ENCODE measurements at places on chromosomes 7 and 10.

DNA sequence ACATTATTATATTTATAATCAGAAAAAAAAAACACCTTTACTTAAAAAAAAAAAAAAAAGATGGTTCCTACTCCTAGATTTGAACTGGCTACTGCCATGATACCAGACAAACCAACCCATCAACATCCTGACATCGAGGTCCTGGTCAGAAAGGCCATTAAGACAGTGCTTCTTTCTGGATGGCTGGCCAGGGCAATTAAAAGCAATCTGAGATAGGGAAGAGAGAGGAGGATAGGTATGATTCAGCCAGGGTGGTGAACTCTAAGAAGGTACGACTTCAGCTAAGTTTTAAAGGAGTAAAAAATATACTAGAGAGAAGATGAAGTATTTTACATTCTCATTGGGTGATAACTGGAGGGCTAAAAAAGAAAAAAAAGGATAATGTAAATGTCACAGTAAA, 139.0 kb downstream of the DOCK4 start:
- DNase-seq = no peak

GRCh38 chr10:65628493-65629139, 1297.2 kb upstream of the LRRTM3 start:
- DNase-seq = no peak

GRCh38 chr10:112713411-112713810, 236.6 kb upstream of the TCF7L2 start:
- DNase-seq = no peak

DNA sequence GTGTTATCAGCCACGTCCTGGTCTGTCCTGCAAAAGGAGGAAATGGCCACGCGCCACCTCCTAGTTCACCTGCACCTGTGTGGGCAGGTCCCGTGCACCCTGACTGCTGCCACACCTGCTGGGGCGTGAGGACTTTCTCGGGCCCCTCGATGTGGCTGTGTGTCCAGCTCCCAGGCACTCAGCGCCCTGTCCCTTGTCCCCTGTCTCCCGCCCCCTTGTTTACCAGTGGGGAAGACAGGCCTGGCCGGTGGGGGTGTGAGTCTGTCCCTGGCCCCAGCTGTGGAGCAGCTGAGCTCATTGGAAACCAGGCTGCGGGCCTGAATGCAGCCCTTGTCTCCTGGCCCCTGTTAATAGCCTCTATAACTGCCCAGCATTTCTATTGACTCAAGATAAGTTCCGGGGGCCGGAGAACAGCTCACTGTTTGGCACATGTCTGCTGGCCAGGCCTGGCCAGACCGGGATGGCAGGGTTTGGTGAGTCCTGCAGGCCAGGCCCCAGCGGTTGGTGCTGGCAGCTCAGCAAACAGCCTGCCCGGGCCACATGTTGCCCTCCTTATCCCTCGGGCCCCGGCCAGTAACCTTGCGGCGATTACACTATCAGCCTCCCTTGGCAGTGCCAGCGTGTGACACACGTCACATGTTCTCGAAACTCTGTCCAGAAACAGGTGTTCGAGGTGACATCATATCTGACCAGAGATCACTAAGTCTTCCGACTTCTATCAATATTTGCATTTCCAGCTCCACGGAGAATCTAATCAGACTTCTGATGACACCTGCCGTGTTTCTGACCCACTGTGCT, 52.1 kb downstream of the FOXL3 start:
- DNase-seq = no peak

DNA sequence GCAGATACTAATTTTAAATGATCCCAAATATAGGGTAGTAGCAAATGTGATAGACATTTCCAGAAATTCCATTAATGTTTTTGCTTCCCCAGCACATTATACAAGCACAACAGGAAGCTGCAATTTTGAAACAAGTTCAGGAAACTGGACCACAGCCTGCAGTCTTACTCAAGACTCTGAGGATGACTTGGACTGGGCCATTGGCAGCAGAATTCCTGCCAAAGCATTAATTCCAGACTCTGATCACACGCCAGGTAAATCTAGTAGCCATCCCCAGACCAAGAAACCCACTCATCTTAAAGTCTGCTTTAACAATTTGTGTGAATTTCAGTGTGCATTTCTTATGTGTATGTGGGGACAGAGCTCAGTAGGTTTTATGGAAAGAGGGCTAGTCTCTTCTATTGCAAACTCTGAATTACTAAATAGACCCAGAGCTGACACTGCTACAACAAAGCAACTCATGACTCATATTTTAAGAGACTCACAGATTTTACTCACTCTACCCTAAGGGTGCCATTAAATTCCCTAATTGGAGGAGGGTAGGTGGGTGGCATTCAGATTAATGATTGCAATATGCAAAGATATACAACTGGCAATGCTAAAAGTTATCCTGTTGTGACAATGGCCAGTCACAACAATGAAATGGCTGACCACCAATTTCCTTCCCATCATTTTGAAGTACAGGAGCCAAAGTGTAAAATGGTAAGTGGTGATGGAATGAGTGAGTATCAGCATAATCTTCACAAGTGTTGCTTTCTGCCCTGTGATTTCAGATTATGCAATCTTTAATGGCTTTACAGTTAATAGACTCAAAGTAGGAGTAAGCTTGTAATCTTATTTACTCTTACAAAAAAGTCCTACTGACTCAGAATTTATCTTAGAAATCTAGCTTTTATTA, 317.6 kb upstream of the PLXDC2 start:
- DNase-seq = no peak

DNA sequence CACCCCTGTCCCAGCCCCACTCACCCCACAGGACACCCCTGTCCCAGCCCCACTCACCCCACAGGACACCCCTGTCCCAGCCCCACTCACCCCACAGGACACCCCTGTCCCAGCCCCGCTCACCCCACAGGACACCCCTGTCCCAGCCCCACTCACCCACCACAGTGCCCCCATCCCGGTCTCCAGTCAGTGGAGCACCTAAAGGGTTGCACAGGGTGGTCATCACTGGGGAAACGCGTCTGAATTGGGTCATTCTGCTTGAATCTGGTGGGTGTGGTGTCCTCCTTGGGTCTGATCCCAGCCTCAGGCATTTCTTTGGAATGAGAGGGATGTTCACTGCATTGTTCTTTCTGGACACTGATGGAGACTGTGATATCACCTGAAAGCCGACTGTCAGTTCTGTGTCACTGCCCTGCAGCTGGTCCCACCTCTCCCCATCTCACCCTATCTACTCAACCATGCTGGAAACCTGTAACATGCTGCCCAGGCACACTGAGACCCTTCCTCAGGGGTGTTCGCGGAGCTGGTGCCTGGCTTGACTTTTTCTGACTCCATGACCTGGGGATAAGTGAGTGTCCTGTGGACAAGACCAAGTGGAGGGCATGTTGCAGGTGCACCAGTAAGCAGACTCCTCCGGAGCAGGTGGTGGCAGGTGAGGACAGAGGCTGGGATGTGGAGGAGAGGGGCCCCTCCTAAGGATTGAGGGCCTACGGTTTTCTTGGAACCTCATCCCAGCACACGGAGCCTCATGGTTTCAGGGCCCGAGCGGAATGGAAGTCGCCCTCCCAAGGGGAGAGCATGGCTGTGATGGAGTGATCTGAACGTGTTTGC, 262.5 kb upstream of the PPP2R2D start:
- no peak for DNase-seq

DNA sequence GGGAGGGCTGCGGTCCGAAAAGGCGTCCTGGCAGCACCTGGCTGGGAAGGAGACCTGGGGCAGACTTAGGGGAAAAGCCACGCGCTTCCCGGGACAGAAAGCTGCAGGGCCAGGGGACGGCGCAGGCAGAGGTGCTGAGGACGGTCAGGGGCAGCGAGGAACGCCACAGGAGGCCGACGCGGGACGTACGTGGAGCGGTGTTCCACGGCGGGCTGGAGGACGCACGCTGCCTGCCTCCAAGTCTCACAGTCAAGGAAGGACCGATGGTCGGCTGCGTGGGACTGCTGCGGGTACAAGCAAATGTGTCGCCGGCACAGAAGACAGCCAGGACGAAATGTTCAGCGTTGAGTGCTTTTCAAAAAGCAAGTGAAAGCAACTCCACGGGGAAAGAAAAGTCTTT, 245.2 kb downstream of the ELFN1 start:
- DNase-seq = no peak

- DNase-seq = no peak
Observed at GRCh38 chr7:3191548-3191947, 109.5 kb upstream of the SDK1 start.

DNA sequence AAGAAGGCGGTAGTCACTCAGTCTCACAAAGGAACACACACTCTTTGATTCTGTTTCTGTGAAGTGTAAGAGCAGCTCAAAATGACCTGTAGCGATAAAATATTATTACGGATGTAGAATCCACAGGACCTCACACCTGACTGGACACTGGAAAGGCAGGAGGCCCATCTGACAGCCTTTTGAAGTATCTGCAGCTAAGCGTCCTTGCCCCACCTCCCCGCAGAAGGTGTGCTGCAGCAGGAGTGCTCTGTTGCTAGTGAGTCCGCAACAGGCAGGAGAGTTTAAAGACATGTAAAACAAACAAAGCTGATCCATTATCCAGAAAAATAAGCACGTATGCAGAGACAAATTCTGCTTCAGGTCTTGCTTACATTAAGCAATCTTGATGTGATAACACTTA, 355.5 kb downstream of the GPR158 start:
- DNase-seq = no peak

GRCh38 chr7:95501261-95501832, 15.6 kb downstream of the ASB4 start:
- no peak for DNase-seq

DNA sequence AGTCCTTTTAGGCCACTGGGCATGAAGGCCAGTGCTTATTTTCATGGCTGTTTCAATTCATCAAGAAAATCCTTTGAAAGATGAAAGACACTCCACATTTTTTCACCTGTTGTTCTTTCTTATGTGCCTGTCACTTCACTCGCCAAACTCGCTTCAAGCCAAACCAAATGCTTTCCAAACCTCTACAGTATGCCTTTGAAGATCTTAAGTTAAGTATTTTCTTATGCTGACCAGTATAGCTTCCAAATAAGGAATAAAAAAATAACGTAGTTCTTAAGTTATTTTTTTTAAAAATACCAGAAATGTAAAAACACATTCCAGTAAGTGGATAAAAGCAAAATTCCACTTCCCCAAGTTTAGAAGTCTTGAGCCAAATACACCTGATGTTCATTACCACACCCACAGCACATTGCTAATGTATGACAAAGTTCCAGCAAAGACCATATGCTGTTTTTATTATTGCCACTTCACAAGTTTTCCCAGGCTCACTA, 186.1 kb downstream of the MTERF1 start:
- DNase-seq = no peak

DNA sequence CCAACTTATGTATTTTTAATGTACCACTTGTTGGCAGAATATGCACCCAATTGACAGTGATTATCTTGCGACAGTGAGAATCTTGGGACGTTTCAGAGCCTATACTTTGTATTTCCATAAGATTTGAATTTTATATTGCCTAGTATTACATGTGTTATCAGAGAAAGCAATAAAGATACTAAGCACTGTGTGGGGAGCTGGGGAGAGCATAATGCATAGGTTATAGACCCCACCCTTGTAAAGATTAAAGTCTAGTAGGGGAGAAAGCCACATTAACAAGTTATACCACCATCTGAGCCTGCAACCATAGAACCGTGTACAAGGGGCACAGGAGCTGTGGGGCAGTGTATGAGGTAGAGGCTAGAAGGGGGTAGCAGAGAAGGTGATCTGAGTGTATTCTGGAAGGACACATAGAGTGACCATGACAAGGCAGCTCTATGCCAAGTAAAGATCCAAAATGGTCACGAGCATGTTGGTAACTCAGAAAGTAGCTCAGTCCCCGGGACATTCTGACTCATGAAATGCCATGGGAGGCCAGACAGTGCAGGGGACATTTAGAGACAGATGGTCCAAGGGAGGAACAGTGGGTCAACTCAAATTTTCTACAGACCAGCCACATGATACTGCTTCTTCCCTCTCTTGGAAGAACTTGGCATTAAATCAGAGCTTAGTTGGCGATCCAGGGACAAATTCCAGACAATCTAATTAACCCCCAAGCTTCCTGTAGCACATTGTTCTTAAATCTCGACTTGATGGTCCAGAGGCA, 84.5 kb downstream of the ADRA2A start:
- no peak for DNase-seq

DNA sequence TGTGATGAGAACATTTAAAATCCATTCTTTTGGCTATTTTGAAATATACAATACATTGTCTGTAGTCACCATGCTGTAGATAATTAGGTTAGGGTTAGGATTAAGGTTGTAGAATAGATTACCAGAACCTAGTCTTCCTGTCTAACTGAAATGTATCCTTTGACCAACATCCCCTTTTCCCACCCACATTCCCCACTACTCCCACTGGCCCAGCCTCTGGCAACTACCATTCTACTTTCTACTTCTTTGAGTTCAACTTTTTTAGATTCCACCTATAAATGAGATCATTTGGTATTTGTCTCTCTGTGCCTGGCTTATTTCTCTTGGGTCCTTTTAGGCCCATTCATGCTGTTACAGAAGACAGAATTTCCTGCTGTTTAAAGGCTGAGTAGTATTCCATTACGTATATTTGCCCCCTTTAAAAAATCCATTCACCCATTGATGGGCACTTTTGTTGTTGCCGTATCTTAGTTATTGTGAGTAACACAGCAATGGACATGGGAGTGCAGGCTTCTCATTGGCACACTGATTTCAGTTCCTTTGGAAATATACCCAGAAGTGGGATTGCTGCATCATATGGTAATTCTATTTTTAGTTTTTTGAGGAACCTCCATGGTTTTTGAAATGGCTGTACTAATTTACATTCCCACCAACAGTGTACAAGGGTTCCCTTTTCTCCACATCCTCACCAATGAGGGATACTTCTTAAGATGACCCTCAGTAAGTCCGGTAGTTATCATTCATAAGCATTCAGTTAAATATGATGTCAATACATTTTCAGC, 104.0 kb downstream of the RALA start:
- DNase-seq = no peak

DNA sequence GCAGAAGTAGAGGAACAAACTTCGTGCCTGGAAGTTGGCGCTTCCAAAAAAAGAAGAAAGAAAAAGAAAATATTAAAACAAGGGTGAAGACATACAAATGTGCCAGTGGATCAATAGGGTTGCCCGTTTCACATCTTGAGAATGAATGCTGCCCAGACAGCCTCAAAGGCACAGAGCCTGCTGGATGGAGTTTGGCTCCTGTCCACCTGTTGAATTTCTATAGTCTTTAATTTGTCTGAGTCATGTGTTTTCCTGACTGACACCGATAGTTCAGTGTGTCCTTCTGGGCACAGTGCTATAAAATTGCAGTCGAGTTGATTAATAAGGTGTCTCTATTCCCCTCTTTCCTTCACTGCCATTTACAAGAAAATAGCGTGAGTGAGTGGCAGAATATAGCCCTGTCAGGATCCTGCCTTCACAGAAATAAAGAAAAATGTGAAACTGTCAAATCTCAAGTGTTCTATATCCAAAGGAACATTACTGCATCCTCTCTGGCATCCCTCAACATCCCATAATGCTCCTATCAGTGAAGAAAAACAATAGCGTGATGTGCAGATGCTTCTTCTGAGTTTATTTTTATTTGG, 471.3 kb upstream of the AUTS2 start:
- DNase-seq = no peak

DNA sequence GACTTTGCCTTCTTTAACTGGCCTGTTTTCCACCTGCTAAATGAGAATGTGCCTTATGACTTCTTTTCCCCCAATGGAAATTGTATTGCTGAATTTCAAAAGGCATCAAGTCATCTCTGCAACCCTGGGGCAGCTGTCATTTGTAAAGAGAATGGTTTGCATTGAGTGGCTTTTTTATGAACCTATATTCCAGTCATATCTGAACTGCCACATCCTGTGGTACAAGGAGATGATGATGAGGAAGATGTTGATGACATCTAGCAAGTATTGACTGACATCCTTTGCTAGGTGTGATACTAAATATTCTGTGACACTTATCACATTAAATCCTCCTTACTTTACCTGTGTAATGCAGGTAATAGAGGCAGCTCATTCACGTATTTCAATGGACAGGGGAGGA, 88.3 kb upstream of the KIAA1217 start:
- no peak for DNase-seq
